ENCODE measurements at places on chromosomes 2 and 18.

DNA sequence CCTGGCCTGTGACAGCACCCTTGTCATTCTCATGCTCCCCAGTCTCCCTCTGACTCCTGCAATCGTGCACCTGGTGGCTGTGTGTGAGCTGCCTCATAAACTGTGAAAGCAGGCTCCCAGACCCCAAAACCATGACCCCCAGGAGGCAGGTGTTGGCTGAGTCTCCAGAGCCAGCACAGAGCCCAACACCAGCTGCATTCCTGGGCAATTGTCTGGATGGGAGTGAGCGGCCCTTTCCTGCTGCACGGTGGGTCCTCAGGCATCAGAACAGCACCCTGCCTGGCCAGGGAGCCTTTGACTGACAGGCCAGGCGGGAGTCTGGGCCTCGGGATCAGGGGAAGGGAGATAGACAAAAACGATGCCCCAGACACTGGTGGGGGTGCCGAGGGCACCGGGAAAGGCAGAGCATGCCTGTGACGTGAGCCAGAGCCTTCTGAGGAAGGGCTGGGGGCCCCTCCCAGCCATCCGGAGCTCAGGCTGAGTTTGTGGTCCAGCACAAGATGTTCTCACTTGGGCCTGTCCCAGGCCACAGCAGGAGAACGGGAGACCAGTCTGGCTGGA lies 135.1 kb upstream of the GPC1 start:
- no peak overlapping the region for H3K27ac ChIP-seq
- H3K36me3 ChIP-seq: no peaks in the 10 kb centered on the region
- peaks cover 23% of the 10 kb centered on the region for H3K27me3 ChIP-seq
- no peak for DNase-seq
- H3K4me1 ChIP-seq: no peaks in the 10 kb centered on the region

GRCh38 chr18:79574938-79575525 lies 104.6 kb upstream of the CTDP1 start:
- no peaks in the 10 kb centered on the region for H3K27me3 ChIP-seq
- no peak overlapping the region for H3K4me3 ChIP-seq
- no peak for DNase-seq

GRCh38 chr18:26386002-26386401 lies 159.8 kb downstream of the TAF4B start:
- peaks cover 8% of the 10 kb centered on the region for H3K4me1 ChIP-seq
- H3K27ac ChIP-seq: no peak overlapping the region
- peak; percentile 55 for DNase-seq
- no peaks in the 10 kb centered on the region for H3K27me3 ChIP-seq
- H3K4me3 ChIP-seq: no peak overlapping the region

DNA sequence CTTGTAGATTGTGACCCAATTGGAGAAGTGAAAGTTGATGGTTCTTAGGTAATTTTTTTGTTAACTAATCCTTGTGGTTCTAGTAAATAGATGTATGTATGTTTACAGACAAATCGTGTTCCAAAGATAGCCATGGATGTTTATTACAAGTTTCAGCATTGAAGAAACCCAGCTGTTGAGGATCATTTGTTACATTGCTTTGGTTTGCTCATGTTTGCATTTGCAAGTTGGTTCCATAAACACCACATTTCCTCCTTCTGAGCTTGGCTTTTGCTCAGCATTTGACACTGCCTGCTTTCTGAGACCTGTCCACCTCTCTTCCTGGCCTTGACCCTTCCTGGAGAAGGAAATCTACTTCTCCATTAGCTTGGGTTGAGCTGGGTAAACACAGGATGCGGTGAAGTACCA lies 1.8 kb upstream of the CCDC68 start:
- H3K27ac ChIP-seq: no peak overlapping the region
- H3K27me3 ChIP-seq: no peaks in the 10 kb centered on the region
- H3K4me3 ChIP-seq: no peak overlapping the region
- peaks cover 21% of the 10 kb centered on the region for H3K4me1 ChIP-seq

GRCh38 chr18:79756826-79757225 lies 40.9 kb upstream of the KCNG2 start:
- H3K4me3 ChIP-seq: no peak overlapping the region
- no peak for DNase-seq
- no peak overlapping the region for H3K27ac ChIP-seq
- peaks cover 33% of the 10 kb centered on the region for H3K36me3 ChIP-seq

All from MCF 10A (cell line).